ENCODE measurements at places on chromosomes 3 and 15.

- peak; percentile 49 for DNase-seq
Measured at GRCh38 chr3:51539291-51539941, 897 bp downstream of the RAD54L2 start.

DNA sequence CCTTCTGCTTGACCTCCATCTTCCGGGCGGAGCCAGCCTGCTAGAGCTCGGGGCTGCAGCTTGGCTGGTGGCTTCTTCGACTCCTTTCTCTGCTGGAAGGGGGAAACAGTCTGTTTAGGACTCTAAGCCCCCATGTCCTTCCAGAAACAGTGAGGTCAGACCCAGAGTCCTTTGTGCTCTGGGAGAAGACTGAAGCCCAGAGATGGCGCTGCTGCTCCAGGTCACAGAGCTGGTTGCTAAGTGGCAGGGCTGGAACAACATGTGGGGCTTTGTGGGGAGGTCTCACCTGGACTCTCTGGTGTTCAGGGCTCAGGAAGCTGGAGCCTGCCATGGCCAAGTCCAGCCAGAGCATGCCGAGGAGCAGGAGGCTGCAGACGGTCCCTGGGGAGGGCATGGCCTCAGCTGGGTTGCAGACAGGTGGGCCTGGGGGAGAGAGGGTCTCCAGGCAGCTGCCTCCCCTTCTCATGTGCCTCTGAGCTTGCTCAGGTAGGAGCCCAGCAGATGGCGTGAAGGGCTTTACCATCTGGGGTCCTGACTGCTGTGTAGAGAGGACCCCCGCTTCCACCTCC, 2.9 kb downstream of the GHRL start:
- DNase-seq = no peak

- DNase-seq = no peak
Measured at GRCh38 chr3:184029443-184029842, 2.1 kb upstream of the HTR3D start.

GRCh38 chr15:66846031-66846430, 144.0 kb downstream of the SMAD6 start:
- no peak for DNase-seq

DNA sequence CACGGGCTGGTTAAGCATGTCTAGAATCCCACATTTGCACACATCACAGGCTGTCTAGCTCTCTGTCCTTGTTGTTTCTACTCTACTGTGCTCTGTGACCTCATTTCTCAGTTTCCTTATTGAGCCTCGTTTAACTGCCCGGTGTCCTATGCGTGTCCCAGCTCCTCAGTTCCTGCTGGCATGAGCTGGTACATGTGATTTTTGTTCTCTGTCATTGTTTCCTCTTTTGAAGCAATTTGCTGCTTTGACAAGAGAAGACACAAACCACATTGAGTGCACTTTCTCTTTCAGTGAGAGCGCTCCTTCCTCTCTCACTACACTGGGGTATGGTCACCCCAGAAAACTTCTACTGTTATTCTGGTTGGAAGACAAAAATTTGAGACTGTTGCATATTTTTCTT, 563.5 kb downstream of the PDCD6IP start:
- peak; percentile 51 for DNase-seq

GRCh38 chr3:147886879-147887278, 477.7 kb downstream of the ZIC1 start:
- no peak for DNase-seq

- DNase-seq = no peak
Measured at GRCh38 chr3:127388427-127388826, 100.6 kb upstream of the PRR20G start.

- no peak for DNase-seq
Measured at GRCh38 chr3:195916291-195916690, 7.9 kb upstream of the TNK2 start.

DNA sequence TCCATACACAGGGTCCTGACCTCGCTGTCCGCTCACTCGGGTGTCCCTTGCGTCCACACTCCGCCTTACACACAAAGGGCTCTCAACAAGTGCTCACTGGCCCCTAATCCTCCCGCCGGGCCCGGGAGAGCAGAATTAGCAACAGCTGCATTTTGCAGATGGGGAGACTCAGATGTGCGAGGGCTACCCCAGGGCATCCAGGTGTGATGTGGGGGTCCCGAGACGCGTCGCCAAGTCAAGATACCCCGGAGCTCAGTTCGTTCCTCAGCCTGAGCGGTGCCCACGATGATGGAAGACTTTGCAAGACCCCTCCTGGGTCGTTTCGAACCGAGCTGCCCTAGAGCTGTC, 14.9 kb upstream of the WNT7A start:
- no peak for DNase-seq

GRCh38 chr3:32502118-32502945, at the start of gene CMTM6:
Gene CMTM6, minus strand, starts transcription at chr3:32502852. Its CDS starts 107 bp downstream, at chr3:32502745.
- DNase-seq = peak; percentile 79

DNA sequence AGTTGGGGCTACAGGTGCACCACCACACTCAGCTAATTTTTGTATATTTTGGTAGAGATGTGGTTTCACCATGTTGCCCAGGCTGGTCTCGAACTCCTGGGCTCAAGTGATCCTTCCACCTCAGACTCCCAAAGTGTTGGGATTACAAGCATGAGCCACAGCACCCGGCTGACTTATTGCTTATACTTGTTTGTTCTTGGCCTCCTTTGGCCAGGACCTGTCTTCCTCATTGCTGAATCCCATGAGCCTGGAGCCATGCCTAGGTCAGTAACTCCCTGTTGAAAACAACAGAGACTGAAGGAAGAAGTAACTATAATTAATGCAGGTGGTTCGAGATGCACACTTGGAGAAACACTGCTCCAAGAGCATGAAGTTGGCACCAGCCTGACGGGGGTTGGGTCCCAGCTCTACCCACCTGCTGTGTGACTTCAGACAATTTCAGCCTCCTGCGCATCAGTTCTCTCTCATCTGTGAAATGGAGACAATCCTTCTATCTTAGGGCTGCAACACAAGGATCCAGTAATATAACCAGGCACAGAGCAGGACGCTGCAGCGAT, 38.9 kb downstream of the CPN2 start:
- no peak for DNase-seq

DNA sequence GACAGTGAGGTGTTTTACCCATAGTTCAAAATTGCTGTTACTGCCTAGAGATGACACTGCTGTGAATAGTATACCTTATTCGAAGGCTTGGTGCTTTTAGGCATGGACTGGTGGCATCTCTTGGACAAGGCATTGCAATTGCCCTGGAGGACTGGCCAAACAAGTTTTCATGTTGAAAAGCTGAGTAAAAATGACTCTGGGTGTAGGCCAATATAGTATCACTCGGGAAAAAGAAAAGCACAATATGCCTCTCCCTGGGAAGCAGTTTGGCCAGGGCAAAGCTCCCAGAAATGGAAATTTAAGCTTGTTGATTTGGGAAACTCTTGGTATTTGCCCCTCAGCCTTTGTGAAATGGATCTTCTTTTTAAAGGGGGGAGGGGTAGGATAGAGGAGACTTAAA, 54.8 kb downstream of the ZNF609 start:
- no peak for DNase-seq

- no peak for DNase-seq
Measured at GRCh38 chr3:178585454-178585853, 49.2 kb downstream of the KCNMB2 start.

- DNase-seq = no peak
Measured at GRCh38 chr15:86213420-86213819, 133.7 kb downstream of the AGBL1 start.

DNA sequence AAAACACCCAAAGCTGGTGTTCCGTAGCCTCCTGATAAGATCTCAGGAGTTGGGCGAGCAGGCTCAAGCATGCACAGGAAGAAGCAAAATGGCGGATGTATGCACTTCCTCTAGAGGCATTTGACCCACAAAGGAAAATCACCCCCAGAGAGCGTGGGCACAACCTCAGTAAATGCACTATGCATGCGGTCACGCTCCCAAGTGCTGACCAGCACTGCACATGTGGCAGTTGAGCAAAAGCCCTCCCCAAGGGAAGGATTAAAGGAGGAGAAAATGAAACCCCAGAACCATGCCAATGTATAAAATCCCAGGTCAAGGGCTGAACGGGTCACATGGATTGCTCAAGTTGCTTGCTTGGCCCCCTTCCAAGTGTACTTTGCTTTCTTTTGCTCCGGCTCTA, 289.4 kb upstream of the IGF1R start:
- DNase-seq = no peak

All from activated CD4-positive, alpha-beta T cell treated with anti-CD3 and anti-CD28 coated beads, Interleukin-10, Interleukin-2, amounts not matched to agents 100 ng/mL and 50 ng/mL, durations not matched to agents 16 hours and 8 hours (primary cell).